IPS-NIHi11 (cell line): ENCODE measurements at places on chromosomes 3 and 15.

GRCh38 chr3:56915966-56916586, 114.3 kb upstream of the ARHGEF3 start:
- DNase-seq, result peak; percentile 30

- DNase-seq, result no peak
Observed at GRCh38 chr15:28901587-28901980, 15.8 kb downstream of the APBA2 start.

GRCh38 chr3:170220871-170221270, 1.4 kb upstream of the PRKCI start:
- DNase-seq, result no peak

- DNase-seq, result no peak
Observed at GRCh38 chr3:69505770-69506407, 120.0 kb upstream of the FRMD4B start.

- no peak for DNase-seq
Observed at GRCh38 chr15:63332367-63333124, 49.1 kb downstream of the CA12 start.

DNA sequence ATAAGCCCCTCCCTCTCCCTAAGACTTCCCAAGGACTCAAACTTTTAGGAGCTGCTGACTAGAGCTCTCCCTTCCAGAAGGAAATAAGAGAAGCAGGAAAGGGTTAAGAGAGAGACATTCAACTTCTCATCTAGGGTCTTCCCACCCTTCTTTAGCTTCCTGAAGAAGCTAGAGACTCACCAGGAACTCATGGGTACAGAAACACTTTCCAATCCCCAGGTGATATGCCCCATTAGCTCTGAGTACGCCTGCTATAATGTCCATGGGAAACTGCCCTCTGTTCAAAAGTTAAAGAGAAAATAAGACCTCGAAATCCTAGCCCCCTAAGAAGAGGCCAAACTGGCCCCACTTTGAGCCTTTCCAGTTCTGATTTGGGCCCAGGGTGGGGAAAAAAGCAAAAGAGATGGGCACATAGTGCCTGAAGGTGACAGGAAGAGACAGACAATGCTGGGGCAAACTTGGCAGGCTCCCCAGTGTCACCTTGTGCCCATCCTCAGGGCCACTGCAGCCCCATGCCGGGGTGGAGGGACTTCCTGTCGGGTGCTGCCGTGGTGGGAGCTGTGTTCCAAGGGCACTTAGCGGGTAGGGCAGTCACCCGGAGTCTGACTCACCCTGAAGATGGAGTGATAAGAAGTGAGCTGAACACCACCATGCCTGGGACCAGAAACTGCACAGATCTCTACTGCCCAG, 29.5 kb downstream of the CCDC12 start:
- DNase-seq, result no peak

DNA sequence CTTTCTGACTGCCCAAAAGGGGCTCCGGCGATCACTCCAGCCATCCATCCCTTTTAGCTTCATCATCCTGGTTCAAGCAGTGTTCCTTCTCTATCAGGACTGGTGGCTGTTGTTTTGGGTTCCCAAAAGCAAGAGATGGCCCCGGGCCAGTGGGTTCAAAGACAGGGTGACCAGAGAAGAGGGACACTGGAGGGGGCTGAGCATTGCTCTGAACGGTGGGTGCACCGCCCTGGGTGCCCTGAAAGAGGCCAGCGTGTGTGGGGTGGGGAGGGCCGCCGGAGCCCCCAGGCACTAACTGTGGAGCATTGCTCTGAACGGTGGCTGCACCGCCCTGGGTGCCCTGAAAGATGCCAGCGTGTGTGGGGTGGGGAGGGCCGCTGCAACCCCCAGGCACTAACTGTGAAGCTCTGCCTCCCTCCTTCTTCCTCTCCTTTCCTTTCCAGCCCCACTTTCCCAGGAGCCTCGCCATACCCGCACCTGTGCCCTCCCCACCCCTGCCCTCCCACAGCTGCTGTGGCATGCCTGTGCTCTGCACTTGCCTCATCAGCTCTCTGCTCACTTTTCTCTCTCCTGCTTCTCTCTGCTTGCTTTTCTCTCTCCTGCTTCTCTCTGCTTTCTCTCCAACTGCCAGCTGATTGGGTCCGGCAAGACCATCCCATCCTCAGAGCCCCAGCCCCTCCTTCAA, 37.4 kb upstream of the OR4F6 start:
- no peak for DNase-seq

DNA sequence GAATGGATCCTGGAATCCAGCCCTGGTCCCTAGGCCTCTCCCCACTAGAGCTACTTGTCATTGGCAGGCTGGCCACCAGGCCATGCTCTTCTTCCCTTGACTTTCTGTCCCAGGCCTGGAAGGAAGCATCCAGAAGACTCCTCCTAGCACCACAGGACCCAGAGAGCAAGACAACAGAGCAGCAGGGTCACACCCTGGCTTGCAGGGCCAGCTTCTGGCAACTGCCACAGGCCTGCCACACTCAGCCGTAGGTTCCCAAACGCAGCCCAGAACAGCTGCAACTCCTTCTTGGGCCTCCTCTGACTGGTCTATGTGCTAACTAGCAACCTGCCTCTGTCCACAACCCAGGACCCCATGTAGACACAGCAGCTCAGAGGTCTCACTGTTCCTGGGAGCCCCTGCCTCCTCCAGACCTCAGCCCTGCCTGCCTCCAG, 36.8 kb upstream of the RPL32 start:
- no peak for DNase-seq

- DNase-seq, result no peak
Observed at GRCh38 chr15:43249699-43250203, 17.0 kb downstream of the TGM5 start.

- no peak for DNase-seq
Observed at GRCh38 chr3:63860776-63861175, 2.8 kb downstream of the THOC7 start.

DNA sequence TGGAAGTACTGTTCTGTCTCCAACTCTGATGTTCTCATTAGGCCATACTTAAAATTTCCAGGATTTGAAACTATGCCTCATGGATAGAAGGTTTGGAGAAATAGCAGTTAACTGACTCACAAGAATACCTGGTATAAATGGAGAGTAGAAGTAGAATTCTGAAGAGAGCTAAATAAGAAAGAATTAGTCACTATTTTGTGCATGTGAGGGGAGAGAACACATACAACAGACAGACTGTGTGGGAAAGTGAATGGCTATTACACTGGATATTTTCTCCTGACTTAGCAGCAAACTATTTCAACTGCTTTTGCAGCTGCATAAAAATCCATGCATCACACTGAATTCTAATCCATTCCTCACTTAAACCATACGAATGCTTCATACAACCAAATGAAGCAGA, 71.3 kb downstream of the C3orf70 start:
- DNase-seq, result no peak

DNA sequence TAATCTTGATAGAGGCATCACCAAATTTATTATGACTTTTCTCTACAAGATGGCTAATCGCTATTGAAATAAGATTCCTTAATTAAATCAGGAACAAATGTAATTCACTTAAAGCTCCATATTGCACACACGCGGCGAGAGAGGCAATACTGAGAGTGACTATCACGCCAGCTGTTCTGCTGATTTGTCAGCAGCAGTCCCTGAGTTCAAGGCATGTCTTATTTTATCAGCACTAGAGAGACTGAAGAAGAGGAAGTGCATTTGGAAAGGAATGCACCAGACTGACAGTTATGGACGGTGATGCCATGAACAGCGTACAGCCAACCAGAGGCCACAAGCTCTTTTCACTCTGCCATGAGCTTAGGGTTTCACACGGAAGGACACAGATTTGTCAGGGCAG, 83.6 kb upstream of the SLCO3A1 start:
- no peak for DNase-seq

DNA sequence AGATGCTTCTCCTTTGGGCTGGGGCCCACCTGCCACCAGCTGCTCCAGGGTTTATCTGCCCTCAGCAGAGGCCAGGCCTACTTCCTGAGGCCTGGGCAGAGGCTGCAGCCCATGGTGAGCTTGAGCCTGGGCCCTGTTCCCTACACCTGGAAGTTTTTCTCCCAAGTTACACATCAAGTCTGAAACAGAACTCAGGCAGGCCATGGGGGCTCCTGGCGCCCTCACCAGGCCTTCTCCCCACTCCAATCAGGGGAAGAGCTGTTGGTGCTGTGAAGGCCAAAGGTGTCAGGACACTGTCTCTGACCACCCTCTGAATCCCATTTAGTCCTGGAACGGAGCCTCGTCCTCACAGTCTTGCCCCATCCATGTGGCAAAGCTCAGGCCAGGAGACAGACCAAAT, 7.3 kb downstream of the VWA5B2 start:
- no peak for DNase-seq

GRCh38 chr3:55160241-55160983, 232.6 kb upstream of the LRTM1 start:
- DNase-seq, result peak; percentile 13

DNA sequence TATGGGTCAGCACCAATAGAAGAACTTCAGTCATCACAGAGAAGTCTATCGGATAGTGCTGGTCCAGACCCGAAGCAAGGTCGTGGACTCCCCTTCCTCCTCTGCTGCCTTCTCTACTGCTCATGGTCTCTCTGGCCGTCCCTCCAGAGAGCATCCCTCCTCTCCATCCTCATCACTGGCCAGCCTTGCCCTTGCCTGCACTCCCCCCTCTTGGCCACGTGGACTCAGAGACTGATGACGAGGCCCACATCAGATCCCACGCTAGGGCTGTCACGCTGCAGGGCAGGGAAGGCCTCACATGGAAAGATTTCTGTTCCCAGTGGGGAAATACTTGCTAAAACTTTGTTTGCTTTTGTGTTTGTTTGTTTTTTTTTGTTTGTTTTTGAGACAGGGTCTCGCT, 35.3 kb downstream of the IGDCC3 start:
- DNase-seq, result peak; percentile 48

DNA sequence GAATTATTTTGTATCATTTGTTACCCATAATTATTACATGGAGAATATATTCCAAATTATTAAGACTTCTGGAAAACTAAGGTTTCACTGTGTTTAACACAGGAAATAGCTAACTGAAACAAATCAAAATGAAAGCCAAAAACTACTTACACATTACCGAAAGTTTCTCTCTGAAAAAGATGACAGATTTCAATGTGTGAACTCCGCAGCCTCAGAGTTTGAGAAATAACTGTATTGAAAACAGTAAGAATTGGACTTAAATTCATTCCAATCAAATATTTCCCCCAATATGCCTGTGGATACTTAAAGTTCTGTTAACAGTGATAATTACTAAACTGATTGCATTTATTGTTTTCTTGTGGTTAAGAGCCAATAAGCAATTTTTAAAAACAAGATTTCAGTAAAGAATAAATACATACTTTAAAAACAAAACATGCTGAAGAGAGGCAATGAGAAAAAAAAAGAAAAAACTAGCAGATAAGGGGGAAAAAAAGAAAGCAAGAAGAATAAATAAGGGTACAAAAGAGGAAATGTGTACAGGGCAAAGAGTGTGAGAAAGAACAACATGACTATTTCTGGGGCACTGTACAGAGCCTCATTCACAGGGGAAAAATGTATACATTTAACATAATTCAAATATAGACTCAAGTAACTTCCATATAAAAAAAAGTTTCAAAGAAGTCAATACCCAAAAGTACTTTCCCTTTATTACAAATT, 30.7 kb downstream of the DENND4A start:
- no peak for DNase-seq

DNA sequence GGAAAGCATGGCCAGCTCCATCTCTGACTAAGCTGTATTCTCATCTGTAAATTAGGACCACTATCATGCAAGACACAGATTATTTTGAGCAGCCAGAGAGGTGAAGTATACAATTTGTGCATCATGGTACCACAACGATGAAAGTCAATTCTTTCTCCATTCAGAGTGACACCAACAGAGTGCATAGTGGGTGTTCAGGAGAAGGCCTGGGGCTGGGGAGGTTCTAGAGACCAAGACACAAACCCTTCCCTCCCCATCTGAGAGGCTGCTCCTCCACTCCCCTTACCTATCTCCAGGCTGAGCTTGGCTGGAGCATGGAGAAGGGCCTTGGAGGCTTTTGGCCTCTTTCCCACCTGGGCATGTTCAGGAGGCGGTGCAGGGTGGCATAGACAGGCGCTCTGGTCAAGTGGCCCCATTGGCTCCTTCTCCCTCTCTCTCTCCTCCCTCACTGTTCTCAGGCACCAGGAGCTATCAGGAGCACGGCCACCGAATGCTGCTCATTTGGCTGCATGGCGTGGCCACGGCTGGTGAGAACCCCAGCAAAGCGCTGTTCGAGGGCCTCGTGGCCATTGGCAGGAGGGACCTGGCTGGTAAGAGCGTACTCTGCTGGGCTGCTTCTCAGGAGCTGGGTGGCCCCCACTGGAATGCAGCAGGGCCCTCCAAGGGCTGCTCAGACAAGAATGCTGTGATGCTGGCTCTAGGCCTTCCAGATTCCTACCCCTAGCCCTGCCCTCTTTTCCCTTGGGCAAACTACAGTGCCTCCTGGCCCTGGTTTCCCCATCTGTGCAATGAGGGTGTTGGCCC, 37.9 kb downstream of the ANKDD1A start:
- no peak for DNase-seq

DNA sequence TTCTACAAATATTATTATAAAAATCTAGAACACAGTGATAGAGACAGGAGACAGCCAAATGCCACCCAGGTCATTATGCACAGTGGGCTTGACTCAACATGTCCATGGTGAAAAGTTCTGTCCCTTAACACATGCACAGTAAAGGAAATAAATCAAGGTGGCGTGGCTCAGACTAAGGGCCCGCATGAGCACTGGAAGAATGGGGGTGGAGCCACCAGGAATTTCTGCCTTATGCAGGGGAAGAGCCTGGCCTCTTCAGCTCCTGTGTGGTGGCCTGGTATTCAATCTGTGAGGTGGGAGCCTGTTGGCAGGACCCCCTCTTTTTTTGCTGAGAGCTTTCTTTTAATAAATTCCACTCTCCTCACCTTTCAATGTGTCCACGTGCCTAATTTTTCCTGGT, 17.2 kb upstream of the SPG21 start:
- no peak for DNase-seq

- DNase-seq, result no peak
Observed at GRCh38 chr3:69328103-69328962, 57.6 kb downstream of the FRMD4B start.

DNA sequence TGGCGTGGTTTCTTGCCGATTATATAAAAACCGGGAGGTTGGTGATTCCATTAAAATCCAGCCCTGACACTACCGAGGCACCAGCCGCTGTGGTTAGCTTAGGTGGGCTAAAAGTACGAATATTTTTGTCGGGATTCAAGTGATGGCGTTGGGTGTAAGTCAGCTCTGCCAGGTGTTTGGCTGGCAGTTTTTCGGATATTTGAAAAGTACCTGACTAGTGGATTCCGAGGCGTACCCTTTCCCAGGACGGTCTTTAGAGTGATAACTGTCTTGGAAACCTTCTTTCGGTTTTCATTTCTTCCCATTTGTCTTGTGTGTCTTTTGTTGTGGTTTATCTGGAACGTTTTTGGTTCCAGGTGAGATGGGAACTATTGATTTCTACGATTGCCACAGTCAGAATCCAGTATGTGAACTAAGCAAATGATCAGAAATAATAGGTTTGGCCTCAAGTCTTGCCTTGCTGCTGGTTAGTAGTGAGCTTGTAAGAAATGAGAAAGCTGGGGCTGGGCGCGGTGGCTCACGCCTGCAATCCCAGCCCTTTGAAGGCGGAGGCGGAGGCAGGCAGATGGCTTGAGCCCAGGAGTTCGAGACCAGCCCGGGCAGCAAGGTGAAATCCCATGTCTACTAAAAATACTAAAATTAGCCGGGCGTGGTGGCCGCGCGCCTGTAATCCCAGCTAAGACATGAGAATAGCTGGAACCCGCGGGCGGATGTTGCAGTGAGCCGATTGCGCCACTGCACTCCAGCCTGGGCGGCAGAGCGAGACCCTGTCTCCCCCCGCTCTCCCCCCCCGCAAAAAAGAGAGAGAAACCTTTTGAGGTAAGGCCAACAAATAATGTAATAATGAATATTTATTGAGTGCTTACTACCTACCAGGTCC, 1.4 kb downstream of the FYTTD1 start:
- DNase-seq, result peak; percentile 11
